ENCODE measurements at places on chromosomes 1 and 21. TPM values are rescaled to one million over a fixed set of nuclear protein-coding genes. Genes with fewer than 3 reads are reported as not detected.

- DNase-seq = no peak
Measured at GRCh38 chr1:195516036-195516435, 1092.2 kb downstream of the KCNT2 start.

GRCh38 chr21:42021371-42022090, 11.4 kb upstream of the ZBTB21 start:
- DNase-seq = no peak

The POU2F1 gene
- 17.1 TPM for total RNA-seq

GRCh38 chr1:112713466-112714312, 1.4 kb downstream of the PPM1J start:
- no peak for DNase-seq

- DNase-seq = no peak
Measured at GRCh38 chr1:6118415-6118814, 61.7 kb downstream of the CHD5 start.

DNA sequence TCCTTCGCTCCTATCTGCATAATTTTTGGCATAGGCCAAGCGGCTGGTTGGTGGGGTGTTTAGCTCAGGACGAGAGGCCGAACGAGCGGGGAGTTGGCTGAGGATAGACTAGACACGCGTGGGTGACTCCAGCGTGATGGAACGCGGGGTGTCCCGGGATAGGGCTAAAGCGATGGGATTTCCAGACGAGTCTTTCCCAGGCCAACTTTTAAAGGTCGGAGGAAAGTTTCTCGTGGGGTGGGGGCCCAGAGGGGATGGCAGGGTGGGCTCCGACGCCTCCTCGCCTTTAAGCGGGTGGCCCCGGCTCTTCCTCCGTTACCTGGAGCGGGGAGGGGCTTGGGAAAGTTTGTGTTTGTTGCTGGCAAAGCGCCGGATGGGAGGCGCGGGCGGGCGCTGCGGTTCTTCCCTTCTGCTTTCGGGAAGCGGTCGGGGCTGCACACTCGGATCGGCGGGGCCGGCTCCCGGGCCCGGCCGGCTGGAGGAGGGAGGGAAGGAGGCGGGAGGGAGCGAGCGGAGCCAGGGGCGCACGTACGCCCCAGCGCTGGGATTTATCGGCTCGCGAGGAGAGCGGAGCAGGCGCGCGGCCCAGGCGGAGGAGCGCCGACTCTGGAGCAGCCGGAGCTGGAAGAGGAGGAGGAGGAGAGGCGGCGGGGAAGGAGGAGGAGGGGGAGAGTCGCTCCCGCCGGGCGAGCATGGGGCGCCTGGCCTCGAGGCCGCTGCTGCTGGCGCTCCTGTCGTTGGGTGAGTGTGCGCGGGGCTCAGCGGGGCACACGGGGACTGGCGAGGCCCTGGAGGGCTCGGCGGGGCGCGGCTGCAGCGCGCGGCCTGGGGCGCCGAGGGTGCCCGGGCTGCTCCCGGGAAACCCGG, at the start of gene PTGFRN:
Gene PTGFRN, plus strand, starts transcription at position 405 of the 867 bp plus-strand sequence. Its CDS starts 288 bp downstream, at position 693.
- DNase-seq = no peak
